ENCODE measurements at places on chromosomes 12 and 14.

DNA sequence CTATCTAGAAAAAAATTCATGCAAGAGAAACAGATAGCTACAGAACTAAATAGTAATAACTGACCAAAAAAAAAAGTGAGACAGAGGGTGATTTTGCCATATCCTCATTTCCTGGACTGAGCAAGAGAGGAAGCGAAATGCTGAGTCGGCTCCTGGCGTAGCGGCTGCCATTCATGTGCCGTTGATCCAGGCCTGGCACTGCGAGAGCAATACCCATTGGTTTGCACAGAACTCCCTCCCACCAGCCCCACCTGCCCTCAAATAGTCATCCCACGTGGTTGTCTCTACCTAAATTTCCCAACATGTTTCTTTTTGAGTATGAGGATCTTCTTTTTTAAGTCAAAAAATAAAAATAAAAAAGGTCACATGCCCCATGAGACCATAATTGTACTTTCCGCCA is 9.4 kb upstream of the WNT5B start:
- no peak for DNase-seq

DNA sequence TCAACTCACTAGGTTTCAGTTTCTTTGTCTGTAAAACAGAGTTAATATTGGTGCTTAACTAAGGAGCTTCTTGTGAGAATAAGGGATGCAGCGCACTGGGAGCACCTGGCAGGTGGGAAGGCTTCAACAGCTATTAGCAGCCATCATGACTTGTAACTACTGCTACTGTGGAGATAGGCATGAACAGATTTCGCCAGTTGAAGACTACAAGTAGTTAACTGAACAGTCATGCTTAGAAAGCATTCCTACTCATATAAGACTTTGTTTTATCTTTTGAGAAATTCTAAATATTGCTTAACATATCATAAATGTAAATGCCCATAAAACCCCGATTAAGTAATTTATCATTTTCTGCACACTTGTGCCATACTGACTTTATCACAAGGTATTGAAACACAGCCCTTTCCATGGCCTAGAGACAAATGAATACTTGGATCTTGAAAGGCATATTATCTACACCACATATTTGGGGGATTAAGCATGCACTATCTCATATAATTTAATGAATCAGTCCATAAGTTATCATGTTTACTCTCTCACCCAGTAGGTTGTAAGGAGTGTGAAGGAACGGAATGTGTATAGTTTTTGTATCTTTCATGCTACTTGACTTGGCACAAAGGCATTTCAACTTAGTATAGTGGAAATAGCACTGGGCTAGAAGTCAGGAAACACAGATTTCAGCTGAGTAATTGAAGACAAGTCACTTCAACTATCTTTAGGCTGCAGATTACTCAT is 16.1 kb downstream of the NTN4 start:
- DNase-seq, result peak; percentile 47

GRCh38 chr14:85934886-85935254 is 404.9 kb downstream of the FLRT2 start:
- no peak for DNase-seq

- no peak for DNase-seq
These were observed 63.8 kb downstream of the DACT1 start for GRCh38 chr14:58701604-58702003.

DNA sequence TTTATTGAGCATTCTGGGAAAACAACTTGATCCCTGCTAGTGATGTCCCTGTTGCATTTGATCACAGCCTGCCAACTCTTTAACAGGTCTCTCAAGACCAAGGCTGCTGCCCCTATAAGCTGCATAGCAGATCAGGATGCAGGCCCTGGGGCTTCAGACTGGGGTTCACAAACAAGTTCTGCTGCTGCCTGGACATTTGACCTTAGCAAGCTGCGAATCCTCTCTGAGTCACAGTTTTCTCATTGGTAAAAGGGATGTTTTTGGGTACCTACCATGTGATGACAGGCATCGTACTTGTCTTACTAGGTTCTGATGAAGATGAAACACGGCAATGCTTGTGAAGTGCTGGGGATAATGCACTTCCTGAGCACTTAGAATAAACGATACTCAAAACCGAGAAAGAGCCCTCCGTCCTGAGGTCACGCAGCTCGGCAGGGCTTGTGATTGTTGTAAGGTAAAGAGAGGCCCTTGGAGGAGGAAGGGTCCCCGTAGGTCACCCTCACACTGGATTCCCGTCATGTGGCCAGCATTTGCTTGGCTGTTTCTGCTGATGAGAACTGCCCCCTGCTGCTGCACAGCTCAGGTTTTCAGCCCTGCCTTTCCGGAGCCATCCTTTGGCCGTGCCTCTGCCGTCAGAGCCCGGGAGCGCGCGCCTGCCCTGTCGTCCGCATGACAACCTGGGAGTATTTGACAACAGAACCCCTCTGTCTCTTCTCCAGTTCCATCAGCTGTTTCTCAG is 39.1 kb downstream of the TSPAN9 start:
- DNase-seq, result no peak

DNA sequence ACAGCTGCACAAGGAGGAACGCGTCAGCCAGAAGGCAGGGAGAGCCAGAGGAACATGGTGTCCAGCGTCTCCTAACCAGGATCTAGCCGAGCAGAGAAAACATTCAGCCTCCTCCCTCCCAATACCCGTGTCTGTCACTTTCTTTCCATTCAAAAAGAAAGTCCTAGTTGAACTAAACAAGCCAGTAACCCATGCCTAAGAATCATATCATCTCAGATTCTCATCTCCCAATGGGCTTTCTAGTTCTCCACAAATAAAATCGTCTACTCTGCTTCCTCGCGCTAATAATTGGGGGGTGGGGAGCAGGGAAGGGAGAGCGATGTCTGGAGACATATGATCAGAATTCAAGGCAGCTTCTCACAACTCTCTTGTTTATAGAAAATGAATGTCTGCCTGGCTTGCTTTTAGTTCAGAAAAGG is 7.4 kb downstream of the NKX2-1 start:
- no peak for DNase-seq

DNA sequence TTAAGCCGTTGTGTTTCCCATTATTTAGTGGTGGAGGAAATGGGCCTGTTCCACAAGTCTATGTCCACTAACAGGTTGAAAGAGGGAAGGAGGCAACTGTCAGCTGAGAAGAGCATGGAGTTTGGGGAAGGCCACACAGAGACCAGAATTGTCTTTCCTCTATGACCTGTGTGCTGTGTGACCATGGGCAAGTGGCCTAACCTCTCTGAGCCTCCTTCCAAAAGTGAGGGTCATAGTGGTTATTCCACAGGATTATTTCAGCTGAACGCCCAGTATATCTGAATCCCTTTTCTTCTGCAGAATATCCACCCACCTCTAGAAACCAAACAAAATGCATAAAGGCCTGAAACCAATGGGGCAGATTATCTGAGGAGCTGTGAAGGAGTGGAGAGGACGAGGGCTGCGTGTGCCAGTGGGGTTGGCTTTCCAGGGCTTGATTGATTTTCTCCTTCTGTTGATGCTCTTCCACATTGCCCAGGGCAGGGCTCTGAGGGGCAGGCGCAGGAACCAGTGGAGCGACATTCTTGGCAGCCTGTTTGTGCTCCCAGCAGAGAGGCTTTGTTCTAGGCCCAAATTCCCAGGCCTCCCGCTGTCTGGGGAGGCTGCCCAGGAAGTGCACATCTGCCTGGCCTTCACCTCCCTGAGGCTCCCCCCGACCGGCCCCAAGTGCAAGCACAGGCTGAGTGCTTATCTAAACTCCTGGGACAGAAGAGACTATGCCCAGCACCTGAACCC is 452.7 kb downstream of the BCL11B start:
- no peak for DNase-seq

Data from fibroblast of pulmonary artery (primary cell).